Kidney (tissue), 22 donors: ENCODE measurements at places on chromosomes 16 and 17.
A peak's percentile ranks its signal among the peaks of the same experiment; 100 is the strongest.

DNA sequence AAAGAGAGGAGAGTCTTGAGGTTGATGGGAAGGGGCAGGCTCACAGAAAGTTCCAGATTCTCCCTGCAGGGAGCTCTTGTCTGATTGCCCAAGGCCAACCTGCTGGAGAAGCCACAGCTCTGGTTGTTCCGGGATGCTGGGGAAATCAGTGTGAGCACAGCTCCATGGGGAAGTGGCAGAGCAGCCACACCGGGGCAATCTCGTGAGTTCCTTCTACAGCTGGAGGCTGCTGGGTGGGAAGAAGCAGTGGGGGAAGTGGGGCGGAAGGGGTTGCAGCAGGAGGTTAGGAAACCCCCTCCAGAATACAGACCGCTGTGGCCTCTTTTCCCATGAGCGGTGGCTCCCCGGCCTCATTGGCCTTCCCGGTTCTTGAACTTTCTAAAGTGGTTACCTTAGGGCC, 34.0 kb downstream of the KIAA0513 start:
- H3K4me1 ChIP-seq = peaks cover 6% of the 10 kb centered on the region
- no peaks in the 10 kb centered on the region for H3K36me3 ChIP-seq
- no peak overlapping the region for H3K27ac ChIP-seq
- no peaks in the 10 kb centered on the region for H3K27me3 ChIP-seq
- H3K4me3 ChIP-seq = no peak overlapping the region

DNA sequence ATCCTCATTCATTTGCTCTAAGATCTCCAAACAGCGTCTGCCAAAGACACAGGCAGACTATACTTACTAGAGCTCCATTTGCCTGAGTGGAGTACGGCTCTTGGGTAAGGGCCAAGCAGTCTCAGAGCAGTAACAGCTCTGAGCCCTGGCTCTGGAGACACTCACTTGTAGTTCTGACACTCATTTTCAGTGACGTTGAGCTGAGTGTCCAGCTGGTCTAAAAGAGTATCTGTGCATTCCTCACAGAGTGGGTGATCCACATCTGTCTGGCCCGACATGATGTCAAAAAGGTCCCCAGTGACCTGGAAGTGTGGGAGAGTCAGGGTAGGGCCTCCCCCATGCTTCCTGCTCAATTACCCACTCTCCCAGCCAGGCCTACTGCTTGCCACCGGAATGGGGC, 5.7 kb downstream of the BECN1 start:
- no peaks in the 10 kb centered on the region for H3K27me3 ChIP-seq
- H3K36me3 ChIP-seq = peaks cover 65% of the 10 kb centered on the region

- H3K27ac ChIP-seq = peak overlapping the region; percentile 78
- H3K4me1 ChIP-seq = peaks cover 11% of the 10 kb centered on the region
- no peak overlapping the region for H3K4me3 ChIP-seq
- peak; percentile 54 for DNase-seq
These were observed 11.9 kb upstream of the SLC4A1 start for GRCh38 chr17:44279666-44280391.

GRCh38 chr16:28073836-28074235, 10.3 kb upstream of the GSG1L start:
- H3K27ac ChIP-seq = no peak overlapping the region
- no peak for DNase-seq
- H3K36me3 ChIP-seq = no peaks in the 10 kb centered on the region
- no peaks in the 10 kb centered on the region for H3K4me1 ChIP-seq

DNA sequence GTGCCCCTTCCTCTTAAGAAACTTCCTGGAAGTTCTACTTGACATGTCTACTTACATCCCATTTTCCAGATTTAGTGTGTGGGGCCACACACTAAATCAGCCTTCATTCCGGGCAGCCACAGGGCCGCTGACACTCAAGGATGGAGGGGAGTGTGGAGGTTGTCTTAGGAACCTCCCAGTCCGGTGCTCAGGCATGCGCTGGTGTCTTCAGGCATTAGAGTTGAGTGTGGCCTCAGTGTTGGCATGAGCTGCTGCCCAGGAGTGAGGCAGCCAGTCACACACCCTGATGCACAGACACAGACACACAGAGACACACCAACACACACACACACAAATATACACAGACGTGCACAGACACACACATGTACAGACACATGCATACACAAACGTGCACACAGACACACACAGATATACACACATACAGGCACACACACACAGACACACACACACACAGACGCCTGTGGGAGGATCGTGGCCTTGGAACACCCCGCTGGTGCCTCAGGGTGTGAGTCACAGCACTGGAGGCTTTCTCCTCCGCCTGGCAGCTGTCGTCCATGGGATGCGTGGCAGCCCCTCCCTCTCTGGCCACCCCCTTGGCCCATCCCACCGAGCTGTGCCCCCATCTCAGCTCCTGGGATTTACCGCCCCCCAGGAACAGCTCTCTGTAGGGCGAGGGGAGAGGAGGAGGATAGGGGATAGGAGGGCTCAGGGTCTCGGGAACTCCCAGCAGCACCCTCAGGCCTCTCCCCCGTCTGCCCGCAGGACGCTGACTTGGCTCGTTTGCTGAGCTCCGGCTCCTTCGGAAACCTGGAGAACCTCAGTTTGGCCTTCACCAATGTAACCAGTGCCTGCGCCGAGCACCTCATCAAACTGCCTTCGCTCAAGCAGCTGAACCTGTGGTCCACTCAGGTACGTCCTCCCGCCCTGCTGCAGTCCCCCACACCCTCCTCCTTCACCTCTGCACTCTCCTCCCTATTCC, 75.6 kb upstream of the PLCG2 start:
- no peak overlapping the region for H3K27ac ChIP-seq
- no peak overlapping the region for H3K4me3 ChIP-seq
- no peaks in the 10 kb centered on the region for H3K27me3 ChIP-seq
- H3K36me3 ChIP-seq = peaks cover 33% of the 10 kb centered on the region
- H3K4me1 ChIP-seq = no peaks in the 10 kb centered on the region
